ENCODE measurements at places on chromosomes 3 and 15. TPM values are rescaled to one million over a fixed set of nuclear protein-coding genes. Genes with fewer than 3 reads are reported as not detected.

DNA sequence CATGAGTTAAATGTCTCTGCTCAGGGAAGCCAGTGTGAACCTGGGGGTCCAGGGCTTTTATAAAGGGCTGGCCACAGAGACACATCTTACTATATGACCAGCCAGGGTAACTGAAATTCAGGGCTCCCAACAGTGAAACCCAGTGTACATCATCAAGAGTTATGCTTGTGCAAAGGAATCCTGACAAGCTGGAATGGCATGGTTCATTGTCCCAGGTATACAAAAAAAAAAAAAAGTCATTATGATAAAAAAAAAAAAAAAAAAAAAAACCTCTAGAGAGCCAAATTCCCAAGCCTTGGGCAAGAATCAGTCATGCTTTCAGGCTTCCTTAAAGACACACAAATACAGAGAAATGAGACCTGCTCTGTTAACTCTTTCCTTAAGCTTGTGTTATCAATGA, 452.0 kb downstream of the GABRG3 start:
- no peak for DNase-seq

DNA sequence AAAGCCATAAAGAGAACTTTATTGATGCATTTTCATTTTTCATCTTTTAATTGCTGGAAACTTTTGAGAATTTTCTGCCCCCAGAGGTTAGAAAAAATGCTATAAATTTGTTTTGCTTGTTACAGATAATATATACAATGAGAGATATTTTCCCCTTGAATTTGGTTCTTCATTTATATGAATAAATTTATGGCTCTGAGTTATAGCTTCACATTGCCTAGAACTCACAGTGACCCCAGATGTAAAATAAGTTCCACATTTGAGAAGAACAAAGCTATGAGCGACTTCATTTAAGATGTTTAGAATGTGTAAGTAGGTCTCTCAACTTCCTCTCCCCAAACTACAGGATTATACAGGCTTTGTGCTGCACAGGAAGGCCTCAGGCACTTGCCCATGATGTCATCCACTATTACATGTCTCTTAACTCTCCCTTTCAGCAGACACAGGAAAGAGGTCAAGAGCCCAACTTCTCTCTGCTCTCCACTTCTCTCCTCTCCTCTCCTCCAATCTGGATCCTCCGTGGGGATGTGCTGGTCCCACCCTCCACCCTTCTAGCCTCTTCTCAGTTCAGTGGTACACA, 92.8 kb downstream of the DUT start:
- peak; percentile 65 for DNase-seq

- no peak for DNase-seq
Observed at GRCh38 chr15:98778960-98779359, 130.6 kb downstream of the IGF1R start.

Gene MYL3
- total RNA-seq = not detected

Gene CD96
- 3.0 TPM for total RNA-seq

Data from H4 (cell line).